ENCODE measurements at places on chromosomes 4 and X. TPM values are rescaled to one million over a fixed set of nuclear protein-coding genes. Genes with fewer than 3 reads are reported as not detected.

DNA sequence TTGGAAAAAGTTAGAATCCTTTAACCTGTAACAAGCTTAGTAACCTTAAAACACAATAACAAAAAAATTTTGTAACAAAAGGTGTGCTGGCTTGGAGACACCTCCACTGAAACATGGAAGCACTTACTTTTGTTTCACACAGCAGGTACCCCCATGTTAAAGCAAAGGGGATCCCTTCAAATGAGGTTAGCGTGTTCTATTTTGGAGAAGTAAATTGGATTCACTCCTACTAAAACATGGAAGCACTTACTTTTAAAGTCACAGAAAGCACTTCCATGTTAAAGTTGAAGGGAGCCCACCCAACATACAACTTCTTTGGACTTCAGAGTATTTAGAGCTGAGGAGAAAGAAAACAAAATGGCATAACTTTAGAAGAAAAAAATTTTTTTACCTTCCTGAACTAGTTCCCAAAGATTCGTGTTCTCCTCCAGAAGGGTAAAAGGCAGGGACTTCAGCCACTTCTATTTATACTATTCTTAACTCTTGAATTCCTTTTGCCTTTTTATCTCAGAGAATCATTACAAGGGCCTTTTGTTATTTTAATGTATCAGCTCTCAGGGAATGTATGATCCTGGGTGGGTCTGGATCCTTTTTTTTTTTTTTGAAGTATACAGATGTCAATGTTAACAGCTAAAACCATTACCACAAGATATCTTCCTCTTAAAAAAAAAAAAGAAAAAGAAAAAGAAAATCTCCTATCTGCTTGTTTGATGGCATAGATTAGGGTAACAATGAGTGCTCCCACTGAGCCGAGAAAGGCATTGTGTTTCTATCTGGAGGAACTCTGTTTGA lies 11.5 kb downstream of the LARP7 start:
- DNase-seq: no peak

- no peak for DNase-seq
Observed at GRCh38 chr4:6071959-6072720, 53.9 kb upstream of the C4orf50 start.

The GPR82 gene
- total RNA-seq: not detected

DNA sequence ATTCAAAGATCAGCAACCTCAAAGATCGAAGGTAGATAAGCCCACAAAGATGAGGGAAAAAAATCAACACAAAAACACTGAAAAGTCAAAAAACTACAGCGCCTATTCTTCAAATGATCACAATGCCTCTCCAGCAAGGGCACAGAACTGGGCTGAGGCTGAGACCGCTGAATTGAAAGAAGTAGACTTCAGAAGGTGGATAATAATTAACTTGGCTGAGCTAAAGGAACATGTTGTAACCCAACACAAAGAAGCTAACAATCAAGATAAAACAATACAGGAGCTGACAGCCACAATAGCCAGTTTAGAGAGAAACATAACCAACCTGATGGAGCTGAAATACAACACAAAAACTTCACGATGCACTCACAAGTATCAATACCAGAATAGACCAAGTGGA lies 231.1 kb downstream of the STPG2 start:
- DNase-seq: no peak

DNA sequence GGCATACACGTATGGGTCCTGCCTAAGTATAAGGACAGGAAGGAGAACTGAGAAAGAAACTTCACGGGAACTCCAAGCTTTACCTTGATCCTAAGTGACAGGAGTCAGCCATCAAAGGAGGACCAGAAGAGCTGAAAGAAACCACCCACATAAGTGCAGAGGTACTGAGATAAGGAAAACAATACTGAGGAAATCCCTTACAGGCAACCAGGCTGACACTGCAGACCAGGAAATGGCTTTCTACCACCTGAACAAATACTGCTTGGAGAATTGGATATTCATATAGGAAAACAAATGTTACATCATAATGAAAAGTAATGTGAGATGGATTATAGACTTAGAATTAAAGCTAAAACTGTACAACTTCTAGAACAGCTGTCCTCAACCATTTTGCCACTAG lies 127.0 kb downstream of the IL15 start:
- no peak for DNase-seq

DNA sequence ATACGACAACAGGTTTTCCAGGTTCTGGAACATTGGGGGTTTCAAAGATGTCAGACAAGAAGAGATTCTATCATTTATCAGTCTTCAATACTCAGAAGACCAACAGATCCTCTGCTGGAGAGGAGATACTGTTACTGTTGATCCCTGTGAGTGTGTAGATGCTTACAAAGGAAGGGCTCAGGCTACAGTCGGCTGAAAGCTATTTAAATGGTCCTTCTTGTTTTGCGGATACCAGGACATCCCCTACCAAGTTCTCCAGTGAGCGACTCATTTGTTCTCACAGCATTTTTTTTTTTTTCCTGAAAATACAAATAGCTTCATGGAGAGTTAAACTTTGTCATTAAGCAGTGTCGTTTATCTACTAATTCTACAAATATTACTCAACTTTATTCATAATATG lies 201.6 kb downstream of the CAMK2D start:
- no peak for DNase-seq

DNA sequence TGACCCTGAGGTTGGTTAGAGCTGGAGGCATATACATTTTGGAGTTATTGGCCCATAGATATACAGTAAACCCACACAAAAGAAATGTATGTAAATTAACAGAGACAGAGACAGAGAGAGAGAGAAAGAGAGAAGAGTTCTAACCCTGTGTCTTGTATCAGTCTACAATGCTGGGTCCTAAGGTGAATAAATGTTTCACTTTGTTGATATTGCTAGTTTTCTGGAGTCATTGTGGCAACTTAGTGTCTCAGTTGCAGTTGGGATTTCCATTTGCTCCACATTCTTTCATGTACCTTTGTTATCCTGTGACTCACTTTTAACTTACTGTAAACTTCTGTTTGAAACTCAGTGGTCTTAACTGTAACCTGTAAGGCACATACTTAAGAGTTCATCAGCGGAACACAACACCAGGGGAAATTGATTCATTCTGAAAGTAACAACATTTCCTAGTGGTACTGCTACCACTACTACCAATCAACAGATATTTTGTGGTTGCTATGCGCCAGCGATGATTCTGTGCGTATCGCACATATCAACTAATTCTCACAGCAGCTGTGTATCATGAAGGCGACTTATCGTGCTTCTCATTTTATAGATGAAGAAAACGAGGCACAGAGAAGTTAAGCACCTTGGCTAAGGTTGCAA lies 38.5 kb upstream of the ETDA start:
- no peak for DNase-seq

GRCh38 chrX:45697591-45697990 lies 496.9 kb upstream of the DIPK2B start:
- DNase-seq: no peak

DNA sequence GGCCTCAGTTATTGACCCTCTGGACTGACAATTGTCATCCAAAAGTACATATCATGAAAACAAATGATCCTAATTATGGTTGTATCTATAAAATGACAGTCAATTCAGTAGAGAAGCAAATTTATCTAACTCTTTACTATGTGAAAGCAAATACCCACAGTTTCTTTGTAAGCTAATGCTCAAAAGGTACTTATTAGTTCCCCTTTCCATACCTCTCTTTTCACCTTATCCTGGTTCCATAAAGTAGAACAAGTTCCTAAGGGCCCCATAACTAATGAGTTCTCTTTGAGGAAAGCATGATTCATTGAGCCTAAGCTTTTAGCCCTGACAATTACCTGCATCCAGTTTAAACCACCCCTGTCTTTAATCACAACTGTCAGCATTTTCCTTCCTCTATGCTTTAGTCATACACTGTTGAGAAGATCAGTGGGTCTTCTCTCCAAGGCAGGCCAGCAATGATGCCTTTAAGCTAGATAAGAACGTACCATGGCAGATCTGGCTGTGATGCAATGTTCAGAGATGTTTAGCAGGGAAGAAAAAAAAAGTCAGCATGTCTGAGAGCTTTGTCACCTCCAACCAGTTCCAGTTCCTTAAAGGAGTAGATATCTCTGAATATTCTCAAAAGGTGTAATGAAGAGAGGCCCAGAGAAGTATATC lies 179.7 kb upstream of the RASGEF1B start:
- DNase-seq: no peak

- no peak for DNase-seq
Observed at GRCh38 chr4:110268352-110268751, 69.9 kb upstream of the ELOVL6 start.

GRCh38 chrX:37666516-37666915 lies 19.1 kb upstream of the XK start:
- no peak for DNase-seq

DNA sequence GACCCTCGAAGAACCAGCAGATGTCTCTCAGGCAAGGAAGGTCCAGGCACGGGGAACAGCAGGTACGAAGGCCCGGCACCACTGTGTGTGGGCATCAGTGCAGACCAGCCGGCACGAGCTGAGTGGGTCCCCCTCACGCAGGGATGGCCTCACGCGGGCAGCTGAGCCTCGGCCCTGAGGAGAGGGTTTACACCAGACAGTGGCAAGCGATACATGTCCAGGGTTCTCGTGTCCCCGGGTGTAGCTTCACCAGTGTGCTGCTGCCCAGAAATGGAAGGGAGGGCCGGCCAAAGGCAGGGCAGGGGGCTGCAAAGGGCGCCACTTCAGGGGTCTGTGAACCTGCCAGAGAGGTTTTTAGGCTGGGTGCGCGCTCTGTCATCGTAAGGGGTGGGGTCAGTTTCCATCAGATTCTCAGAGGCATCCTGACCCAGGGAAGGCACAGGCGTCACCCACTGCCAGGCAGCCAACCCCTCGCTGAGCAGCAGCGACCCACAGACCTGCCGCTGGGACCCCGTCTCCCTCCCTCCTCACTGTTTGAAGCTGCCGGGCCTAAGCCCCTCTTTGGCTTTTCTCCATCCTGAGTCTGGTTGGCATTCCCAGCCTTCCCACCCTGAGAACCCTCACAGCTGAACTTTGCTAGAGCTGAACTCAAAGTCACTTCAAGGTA lies 107.0 kb downstream of the CPZ start:
- DNase-seq: no peak

DNA sequence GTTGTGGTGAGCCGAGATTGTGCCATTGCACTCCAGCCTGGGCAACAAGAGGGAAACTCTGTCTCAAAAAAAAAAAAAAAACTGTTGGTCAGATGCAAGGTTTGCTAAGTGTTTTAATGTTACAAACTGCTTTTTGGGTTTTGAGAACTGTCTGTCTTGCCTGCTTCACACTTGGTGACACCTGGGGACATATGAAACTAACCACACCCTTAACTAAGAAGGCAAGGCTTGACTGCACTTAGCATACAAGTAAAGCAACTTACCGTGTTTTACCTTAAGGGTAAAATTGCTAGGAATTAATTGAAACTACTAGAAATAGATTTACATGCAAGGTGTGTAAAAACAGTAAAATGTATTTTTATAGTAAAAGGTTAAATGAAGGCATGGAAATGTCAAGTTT lies 180.4 kb downstream of the OR13H1 start:
- no peak for DNase-seq

DNA sequence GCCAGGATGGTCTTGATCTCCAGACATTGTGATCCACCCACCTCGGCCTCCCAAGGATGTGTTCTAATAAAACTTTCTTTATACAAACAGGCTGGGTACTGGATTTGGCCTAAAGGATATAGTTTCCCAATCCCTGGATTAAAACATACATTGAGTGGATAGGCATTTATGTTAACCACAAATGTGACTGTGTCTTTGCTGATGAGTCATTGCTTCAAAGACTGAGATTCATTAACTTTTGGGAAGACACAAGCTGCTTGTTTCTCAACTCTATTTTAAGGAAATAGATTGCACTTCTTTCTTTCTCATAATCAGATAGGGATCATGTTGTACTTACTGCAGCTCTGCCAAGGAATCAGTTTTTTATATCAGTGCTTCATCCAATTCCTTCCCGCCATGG lies 131.3 kb upstream of the AGA start:
- DNase-seq: no peak

GRCh38 chrX:104921584-104922205 lies 298.8 kb downstream of the TEX13A start:
- DNase-seq: no peak

DNA sequence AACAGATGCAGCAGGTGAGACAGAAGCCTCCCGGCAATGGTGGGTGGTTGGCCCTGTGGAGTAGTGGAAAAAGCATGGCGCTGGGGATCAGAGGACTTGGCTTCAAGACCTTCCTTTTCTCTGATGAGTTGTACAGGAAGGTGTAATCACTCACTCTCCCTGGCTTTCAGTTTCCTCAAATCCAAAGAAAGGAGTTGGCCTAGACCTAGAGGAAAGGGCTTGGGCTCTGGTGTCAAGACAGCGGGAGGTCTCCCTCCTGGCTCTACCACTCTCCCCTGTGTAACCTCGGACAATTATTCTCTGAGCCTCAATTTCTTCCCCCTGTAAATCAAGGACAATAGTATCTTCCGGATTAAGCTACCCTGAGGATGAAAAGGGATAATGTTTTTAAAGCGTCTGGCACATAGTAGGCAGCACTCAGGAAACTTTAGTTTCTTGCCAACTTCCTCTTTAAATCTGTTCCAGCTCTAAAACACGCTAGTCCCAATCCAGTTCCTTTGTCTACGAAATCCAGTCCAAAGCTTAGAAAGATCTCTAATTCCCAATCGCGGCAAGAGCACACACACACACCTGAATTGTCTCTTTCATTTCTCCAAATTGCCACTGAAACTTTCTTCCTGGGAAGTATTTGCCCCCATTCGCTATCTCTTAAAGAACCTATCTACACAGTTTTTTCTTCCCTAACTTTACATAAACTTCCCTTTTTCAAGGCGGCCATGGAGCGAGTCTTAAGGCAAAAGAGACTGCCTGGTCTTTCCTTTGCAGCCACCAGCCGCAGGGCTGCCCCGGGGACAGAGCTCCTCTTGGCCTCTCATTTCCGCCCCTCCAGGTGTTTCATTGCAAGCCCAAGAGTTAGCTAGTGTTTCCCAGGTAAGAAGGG lies 29.9 kb upstream of the GPC4 start:
- DNase-seq: no peak

- DNase-seq: no peak
Observed at GRCh38 chrX:1103360-1103759, 109.1 kb downstream of the CRLF2 start.

DNA sequence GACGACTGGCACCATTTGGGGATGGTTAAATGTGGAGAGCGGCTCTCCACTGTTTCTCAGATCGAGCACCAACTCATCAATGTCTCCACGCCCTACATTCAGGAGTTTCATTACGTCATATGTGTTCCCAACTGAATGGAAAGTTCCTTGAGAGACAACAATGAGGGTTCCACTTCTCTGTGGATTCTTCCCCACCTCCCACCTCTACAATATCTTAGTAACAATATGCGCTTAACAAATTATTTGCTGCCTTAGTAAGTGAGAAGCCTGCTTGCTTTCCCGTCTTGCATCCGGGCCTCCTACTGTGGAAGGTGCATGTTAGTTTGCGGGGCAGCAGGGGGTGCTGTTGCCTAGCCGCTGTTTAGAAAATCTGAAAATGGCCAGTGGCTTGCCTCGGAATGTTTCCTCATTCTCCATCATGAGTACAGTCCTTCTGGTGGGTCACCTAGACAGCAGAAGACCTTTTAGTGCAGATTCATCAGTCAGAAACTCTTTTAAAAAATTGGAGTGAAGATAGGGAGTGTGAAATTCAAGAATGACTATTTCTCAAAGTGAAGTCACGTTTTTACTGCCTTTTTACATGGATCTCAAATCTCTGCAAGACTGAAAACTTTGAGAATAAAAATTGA lies 55.7 kb downstream of the PHOX2B start:
- peak; percentile 30 for DNase-seq

- no peak for DNase-seq
Observed at GRCh38 chr4:15425520-15425919, 2.3 kb upstream of the C1QTNF7 start.

The PABPC1L2A gene
- 0.78 TPM for total RNA-seq

The GLRA3 gene
- total RNA-seq: 5.0 TPM

The PNPLA4 gene
- total RNA-seq: 16.1 TPM

Measured in occipital lobe (tissue), 3 donors.